Activated CD4-positive, alpha-beta T cell treated with anti-CD3 and anti-CD28 coated beads for 36 hours (primary cell): ENCODE measurements at places on chromosomes 1 and 21. TPM values are rescaled to one million over a fixed set of nuclear protein-coding genes. Genes with fewer than 3 reads are reported as not detected.

DNA sequence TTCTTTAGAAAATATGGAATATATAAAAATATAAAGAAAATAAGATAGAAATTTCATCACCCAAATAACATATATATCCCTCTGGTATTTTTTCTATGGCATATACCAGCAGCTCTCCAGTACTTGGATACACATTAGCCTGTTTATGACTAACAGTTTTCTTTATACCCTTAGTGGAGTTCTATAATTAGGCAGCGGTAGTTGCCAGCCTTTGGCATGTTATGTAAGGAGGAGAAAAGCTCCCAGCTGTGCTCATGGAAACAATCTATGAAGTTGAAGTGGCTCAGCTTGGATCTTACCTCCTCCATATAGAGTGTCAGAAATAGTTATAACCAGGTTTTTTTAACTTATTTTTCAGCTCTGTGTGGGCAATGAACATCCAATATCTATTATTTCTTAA is 1636.8 kb downstream of the AMY1C start:
- H3K27me3 ChIP-seq: no peaks in the 10 kb centered on the region
- no peaks in the 10 kb centered on the region for H3K36me3 ChIP-seq
- H3K4me3 ChIP-seq: no peak overlapping the region
- no peak for DNase-seq
- H3K4me1 ChIP-seq: no peaks in the 10 kb centered on the region

- no peak for DNase-seq
- H3K4me3 ChIP-seq: no peak overlapping the region
- H3K27me3 ChIP-seq: no peaks in the 10 kb centered on the region
- no peaks in the 10 kb centered on the region for H3K4me1 ChIP-seq
Measured at GRCh38 chr1:193884848-193885558, 698.6 kb upstream of the B3GALT2 start.

- no peaks in the 10 kb centered on the region for H3K27me3 ChIP-seq
- peaks cover 63% of the 10 kb centered on the region for H3K4me1 ChIP-seq
- H3K27ac ChIP-seq: peak overlapping the region; percentile 6
- no peak overlapping the region for H3K4me3 ChIP-seq
- H3K36me3 ChIP-seq: peaks cover 74% of the 10 kb centered on the region
- no peak for DNase-seq
Measured at GRCh38 chr1:30991862-30992606, 73.5 kb downstream of the PUM1 start.

Gene AIM2
- total RNA-seq: 65.6 TPM

Gene CRNN
- not detected for total RNA-seq
